Activated CD4-positive, alpha-beta memory T cell treated with anti-CD3 and anti-CD28 coated beads for 36 hours (primary cell): ENCODE measurements at places on chromosomes 5 and 9. TPM values are rescaled to one million over a fixed set of nuclear protein-coding genes. Genes with fewer than 3 reads are reported as not detected.

NRG2 gene
- not detected for total RNA-seq

FOXD4L5 gene
- not detected for total RNA-seq

SAXO1 gene
- total RNA-seq, result 0.31 TPM

EPB41L4B gene
- 0.17 TPM for total RNA-seq

FGD3 gene
- total RNA-seq, result 41.3 TPM

LCN9 gene
- not detected for total RNA-seq

ENG gene
- 12.0 TPM for total RNA-seq

SH3TC2 gene
- total RNA-seq, result not detected

NPR3 gene
- 0.15 TPM for total RNA-seq

SH2D3C gene
- total RNA-seq, result 34.5 TPM

PCDHB11 gene
- not detected for total RNA-seq

CPEB4 gene
- total RNA-seq, result 11.4 TPM

LECT2 gene
- total RNA-seq, result not detected

N4BP3 gene
- 3.2 TPM for total RNA-seq

TMEM250 gene
- total RNA-seq, result 28.0 TPM

GARIN3 gene
- 1.3 TPM for total RNA-seq

REXO4 gene
- 26.3 TPM for total RNA-seq

ARID3C gene
- 0.14 TPM for total RNA-seq

SLCO6A1 gene
- not detected for total RNA-seq

PCDHB14 gene
- total RNA-seq, result not detected

FAM13B gene
- 11.5 TPM for total RNA-seq

SPINK13 gene
- total RNA-seq, result not detected

PCDHB5 gene
- total RNA-seq, result not detected

VCAN gene
- total RNA-seq, result not detected

ZNF462 gene
- 0.64 TPM for total RNA-seq

FST gene
- total RNA-seq, result 0.65 TPM

ARL14EPL gene
- not detected for total RNA-seq

C9orf57 gene
- not detected for total RNA-seq

LSM11 gene
- total RNA-seq, result 7.4 TPM

FPGS gene
- 83.9 TPM for total RNA-seq

PCDHAC1 gene
- not detected for total RNA-seq

TERT gene
- 4.7 TPM for total RNA-seq

ZNF474 gene
- total RNA-seq, result not detected

ACOT12 gene
- not detected for total RNA-seq

GABRA1 gene
- total RNA-seq, result not detected

PIP5K1B gene
- 1.6 TPM for total RNA-seq

TMOD1 gene
- 2.5 TPM for total RNA-seq

WWC1 gene
- total RNA-seq, result 1.3 TPM

MEGF10 gene
- total RNA-seq, result not detected

LCN1 gene
- total RNA-seq, result not detected

SPINK6 gene
- not detected for total RNA-seq
